ENCODE measurements at places on chromosomes 7 and 10.

DNA sequence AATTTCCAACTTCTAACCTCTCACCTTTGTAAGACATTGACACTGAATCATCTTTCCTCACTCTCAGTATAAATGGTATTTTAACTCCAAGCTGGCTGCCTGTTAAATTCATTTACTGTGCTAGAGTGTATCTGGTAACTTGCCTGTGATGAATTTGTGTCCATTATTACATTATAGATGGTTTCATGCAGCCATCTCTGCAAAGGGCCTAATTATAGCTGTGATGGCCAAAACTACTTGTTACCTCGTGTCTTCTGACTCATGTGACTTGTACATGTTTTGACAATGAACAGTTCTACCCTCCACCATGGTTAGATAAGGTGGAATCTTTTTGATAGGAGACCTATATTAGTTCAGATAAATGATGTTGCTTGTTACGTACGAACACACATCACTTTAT lies 392.0 kb downstream of the PAXIP1 start:
- no peak for DNase-seq

GRCh38 chr7:43248961-43249822 lies 136.7 kb downstream of the HECW1 start:
- no peak for DNase-seq

GRCh38 chr7:136009488-136010079 lies 32.4 kb upstream of the MTPN start:
- peak; percentile 51 for DNase-seq

GRCh38 chr10:78406648-78407008 lies 373.0 kb downstream of the RPS24 start:
- DNase-seq, result no peak

- DNase-seq, result no peak
Observed at GRCh38 chr10:120806081-120806480, 45.1 kb upstream of the WDR11 start.

GRCh38 chr10:23371073-23371472 lies 26.5 kb upstream of the C10orf67 start:
- no peak for DNase-seq

- no peak for DNase-seq
Observed at GRCh38 chr7:38002689-38003088, 82.2 kb downstream of the EPDR1 start.

DNA sequence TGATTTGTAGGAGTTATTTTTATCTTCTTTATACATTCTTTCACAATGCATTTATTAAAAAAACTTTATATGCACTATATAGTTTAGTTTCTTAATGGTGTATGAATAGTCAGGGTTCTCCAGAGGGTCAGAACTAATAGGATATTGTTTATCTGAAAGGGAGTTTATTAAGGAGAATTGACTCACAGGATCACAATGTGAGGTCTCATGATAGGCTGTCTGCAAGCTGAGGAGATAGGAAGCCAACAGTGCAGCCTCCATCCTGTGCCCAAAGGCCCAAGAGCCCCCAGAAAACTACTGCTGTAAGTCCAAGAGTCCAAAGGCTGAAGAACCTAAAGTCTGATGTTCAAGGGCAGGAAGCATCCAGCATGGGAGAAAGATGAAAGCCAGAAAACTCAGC lies 192.8 kb upstream of the AHR start:
- DNase-seq, result no peak

DNA sequence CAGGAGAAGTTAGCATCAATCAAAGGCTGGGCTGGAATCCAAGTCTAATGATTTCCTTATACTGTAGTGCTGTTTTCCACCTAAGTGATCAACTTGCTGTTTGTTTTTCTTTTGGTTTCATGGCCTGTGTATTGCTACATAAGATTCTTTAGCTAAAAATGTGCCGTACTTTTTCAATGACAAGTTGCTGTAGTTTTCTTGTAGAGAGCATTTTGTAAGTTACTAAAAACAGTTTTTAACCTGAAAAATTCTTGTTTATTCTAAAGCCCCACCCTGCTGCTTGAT lies 1.3 kb downstream of the HELLS start:
- DNase-seq, result no peak

- DNase-seq, result no peak
Observed at GRCh38 chr10:48252354-48252650, 22.2 kb downstream of the FRMPD2 start.

GRCh38 chr7:91151916-91152315 lies 112.3 kb upstream of the FZD1 start:
- no peak for DNase-seq

- DNase-seq, result no peak
Observed at GRCh38 chr10:871951-872403, 59.5 kb downstream of the LARP4B start.

GRCh38 chr7:34723866-34724490 lies 66.0 kb downstream of the NPSR1 start:
- DNase-seq, result no peak

All from NCI-H2029 treated with DMSO at 0.1 percent for 48 hours (cell line).